HFF-Myc (cell line): ENCODE measurements at places on chromosomes 1 and 21.

DNA sequence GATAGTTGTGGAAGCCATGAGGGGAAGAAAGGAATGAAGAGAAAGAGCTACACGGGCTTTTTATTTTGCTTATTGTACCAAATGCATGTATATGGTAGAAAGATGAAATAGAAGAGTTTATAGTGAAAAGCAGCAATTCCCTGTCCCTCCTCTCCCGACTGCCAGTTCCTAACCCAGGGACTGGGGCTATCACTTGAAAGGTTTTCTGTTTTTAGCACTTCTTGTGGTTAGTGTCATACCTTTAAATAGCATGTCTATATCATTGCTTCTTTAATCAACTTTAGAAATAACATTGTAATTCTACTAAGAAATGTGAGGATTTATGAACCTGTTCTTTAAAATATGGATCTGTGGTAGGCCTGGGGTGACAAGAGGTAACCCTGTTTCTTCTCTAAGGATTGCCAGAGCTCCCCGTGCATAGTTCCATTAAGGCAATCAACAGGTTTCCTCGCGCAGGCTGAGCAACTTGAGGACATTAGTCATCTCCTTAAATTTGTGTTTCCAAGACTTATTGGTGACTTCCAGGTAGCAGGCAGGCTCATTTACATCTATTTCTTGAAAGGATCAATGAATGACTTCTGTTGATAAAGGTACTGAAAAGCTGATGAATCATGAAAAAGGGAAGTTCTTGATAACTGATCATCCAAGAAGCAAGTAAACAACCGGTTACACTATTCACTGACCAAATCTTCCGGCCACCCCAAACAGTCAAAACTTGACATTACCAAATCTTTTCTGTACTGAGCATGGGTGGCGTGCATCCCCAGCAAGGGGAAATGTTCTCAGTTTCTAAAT is 37.8 kb upstream of the S1PR1 start:
- DNase-seq = no peak

DNA sequence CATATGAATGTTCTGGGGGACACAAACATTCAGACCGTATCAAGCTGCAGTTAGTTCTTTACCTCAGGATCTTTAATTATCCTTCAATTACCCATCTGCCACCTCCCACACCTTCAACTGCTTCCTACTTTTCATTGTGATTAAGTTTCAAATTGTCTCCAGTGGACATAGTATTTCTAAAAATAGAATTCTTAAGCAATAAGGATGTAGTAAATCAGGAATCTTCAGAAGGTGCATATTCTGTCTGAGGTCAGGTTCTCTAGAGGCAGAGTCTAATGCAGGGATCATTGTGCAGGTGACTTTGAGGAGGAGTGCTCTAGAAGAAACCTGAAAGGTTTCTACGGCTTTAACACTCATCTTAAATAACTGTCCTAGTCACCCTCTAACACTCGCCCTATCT is 102.6 kb upstream of the PPP2R5A start:
- DNase-seq = no peak

GRCh38 chr1:19424651-19425570 is 60.4 kb downstream of the CAPZB start:
- DNase-seq = no peak

DNA sequence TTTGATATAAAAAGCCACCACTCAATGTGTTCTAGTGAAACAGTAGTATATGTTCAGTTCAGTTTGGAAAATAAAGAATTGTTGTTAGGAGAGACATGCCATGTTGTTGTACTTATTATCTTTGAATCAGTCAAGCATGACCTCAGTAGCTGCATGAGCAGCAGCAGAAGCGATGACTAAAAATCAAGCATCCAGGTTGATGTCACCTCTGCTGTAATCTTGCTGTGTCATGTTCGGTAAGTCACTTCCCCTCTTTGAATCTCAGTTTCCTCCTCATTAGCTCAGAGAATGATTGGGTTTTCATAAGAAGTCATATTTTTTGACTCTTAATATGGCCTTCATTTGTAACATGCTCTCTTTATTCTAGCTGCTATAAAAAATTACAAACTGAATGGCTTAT is 428.4 kb upstream of the B3GALT2 start:
- peak; percentile 2 for DNase-seq

- no peak for DNase-seq
These were observed 138.2 kb downstream of the AJAP1 start for GRCh38 chr1:4792565-4792964.

- no peak for DNase-seq
These were observed 307.8 kb upstream of the USP24 start for GRCh38 chr1:55522982-55523381.

DNA sequence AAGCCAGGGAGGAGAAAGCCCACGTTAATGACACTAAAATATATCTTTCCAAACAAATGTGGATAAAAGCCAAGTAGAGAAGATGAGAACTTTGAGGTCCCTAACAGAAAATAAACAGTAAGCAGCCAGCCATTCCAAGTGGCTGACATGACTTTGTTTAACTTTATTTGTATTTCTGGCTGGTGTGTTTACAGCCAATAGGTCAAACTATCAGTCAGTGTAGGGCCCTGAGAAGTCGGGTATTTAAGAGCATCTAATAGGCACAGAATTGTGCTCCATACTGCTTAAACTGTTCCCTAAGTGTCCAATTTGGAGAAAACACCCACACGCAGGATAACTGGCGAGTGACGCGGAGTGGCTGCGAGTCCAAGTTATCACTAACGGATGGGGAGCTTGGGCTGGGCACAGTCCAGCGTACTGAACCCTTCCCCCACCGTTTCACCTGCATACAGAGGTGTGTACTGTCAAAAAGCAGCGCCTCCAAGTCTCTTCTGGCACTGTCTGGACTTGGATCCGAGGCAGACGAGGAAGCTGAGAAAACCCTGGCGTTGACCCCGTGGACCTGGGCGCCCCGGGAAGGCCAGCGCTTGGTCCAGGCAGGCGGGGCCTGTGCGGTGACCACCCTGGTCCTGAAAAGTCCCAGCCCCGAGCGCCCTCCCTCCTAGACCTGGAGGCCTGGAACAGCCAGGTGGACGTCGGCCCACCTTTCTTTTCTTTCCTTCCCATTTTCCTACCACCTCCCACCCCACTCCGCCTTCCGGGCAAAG is 662 bp upstream of the LGALS8 start:
- DNase-seq = no peak

- no peak for DNase-seq
These were observed 44.1 kb upstream of the BCL10 start for GRCh38 chr1:85320371-85321131.

DNA sequence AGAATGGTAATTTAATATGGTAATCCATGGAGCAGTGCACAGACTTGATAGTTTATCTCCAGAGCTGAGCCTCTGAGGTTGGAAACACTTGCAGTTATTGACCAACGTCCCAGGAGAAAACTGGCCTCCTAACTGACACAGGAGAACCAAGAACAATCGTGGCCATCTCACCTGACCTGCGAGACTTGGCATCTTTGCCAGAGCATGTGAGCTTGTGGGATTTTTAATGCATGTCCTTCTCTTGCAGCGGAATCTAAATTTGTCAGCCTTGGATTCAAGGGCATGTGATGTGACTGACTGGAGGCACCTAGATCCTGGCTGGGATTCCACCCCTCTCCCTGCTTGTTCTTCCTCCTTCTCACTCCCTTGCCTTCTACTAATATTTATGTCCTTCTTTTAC is 27.8 kb upstream of the SLC26A9 start:
- no peak for DNase-seq

DNA sequence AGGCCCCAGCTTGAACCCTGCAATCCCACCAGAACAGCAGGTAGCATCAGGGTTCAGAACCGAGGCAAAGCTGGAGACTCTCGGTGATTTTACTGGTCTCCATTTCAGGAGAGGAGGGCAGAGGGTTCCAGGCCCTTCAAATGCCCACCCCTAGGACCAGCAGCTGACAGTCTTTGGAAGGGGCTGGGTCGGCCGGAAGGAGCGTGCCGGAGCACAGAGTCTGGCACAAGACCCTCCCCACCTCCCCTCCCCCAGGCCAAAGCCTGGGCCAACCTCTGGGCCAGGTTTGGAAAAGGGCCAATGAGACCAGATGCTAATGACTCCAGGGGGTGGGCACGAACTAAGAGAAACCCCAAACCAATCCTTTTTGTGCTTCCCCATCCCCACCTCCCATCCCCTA is 6.9 kb downstream of the FBXO2 start:
- DNase-seq = no peak

- no peak for DNase-seq
These were observed 13.9 kb downstream of the PLA2G2F start for GRCh38 chr1:20153000-20153418.

DNA sequence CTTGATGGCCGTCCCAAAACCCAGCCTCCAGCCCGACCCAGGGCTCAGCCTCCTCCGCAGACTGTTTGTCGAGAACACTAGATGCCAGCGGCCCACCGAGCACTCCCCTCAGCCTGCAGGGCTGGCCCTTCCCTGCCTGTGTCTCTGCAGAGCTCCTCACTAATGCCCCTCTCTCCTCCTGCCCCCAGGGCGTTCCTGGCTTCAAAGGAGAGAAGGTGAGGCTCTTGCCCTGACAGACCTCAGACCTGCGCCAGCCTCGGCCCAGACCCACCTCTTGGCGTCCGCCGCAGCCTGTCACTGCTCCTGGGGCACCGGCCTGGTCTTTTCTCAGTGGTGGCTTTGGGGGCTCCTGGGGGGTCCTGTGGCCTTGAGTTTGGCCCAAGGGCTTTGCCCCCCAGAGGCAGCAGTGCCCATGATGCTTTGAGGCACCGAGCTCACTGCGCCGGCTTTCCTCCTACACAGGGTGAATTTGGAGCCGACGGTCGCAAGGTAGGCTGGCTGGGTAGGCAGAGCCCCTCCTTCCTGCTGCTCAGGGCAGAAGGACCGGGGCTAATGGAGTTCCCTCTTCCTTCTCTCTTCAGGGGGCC is 18.4 kb downstream of the COL6A2 start:
- no peak for DNase-seq

DNA sequence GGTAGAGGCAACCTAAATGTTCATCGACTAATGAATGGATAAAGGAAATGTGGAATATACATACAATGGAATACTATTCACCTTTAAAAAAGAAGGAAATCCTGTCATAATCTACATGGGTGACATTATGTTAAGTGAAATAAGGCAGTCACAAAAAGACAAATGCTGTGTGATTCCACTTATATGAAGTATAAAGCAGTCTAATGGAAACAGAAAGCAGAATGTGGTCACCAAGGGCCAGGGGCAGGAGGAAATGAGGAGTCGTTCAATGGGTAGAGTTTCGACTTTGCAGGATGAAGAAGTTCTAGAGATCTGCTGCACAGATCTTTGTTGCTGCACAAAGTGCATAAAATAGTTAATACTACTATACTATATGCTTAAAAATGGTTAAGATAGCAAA is 7.8 kb downstream of the DIPK1A start:
- DNase-seq = no peak

DNA sequence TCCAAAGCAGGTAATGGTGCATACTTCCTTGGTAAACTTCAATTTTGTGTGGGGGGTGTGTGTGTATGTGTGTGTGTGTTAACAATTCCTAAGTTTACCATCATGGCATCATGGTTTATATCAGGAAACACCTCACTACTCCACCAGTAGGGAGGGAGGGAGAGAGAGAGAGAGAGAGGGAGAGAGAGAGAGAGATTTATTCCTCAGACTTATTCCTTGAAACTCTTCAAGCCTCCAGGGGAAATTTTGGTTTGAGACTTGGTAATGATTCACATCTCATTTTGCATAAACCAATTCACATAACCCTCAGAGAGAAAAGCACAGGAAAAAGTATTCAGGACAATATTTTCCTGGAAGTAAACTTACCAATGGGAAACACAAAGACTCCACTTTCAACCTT is 115.0 kb downstream of the TTLL7 start:
- DNase-seq = no peak

DNA sequence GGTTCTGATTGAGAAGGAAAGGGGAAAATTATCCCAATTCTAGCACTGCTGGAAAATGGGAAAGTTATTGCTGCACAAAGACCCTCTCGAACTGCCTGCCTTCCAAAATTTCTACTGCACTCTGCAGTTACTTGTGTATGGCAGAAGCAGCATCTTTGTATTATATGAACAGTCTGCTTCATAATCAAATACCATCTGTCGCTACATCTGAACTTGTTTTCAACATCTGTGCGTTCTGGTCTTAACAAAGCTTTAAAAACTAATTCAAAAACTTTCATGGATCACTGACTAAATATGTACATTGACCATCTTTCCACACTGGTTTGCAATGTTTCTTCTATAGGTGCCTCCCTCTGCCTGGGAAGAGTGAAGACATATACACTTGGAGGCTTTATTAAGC is 79.2 kb downstream of the PROX1 start:
- DNase-seq = no peak

GRCh38 chr1:240720976-240721375 is 109.0 kb upstream of the GREM2 start:
- DNase-seq = no peak

DNA sequence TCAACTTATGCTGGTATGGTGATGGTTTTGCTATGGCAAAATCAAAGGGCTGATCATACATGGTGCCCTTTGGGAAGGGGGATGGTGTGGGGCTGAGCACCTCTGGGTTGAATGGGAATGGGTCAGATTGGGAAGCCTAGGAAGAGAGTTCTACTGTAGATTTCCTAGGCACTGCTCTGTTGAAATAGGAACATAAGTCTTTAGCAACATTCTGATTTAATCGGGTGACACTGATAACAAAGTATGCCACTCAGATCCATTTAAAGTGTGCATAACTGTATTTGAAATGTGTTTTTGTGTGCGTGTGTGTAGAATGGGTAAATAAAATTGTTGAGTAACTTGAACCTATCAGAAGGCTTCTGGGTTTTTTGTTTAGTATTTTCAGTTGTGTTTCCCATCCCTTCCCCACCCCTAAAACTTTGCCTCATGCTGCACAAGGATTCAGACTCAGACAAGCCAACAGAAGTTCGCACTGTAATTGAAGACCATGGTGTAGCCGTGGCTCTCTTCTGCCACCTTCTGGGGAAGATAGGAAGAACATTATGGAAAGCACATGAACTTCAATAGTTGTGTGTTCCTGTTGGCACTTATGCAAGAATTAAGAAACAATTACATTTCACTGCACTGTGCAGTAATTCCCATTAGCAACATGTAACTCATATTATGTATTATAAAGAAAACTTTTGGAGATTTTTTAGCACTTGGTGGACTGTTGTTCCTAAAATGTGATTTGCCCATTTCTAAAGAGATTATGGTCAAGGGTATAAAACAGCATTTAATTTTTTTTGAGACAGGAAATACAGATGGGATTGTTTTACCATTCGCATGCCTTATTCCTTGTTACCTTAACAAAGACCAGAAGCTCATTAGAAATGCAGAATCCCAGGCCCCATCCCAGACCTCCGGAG is 10.9 kb upstream of the C4BPB start:
- DNase-seq = peak; percentile 64

DNA sequence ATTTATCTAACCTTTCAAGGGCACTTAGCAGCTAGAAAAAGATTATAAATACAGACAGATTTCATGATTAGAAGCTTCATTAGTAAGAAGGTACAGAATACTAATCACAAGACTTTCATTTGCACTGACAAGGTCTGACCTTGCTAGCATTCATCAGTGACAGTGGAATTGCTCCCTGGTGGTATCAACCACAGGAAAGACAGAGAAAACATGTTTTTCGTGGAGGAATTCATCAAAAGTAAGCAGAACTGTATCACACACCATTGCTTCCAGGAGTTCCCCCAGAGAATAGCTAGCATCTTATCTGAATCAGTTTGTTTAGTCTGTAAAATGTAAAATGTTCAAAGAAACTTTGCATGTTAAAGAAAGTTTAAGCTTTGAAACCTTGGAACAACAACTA is 20.6 kb upstream of the CRB1 start:
- no peak for DNase-seq
